Suprapubic skin (tissue), 4 donors: ENCODE measurements at places on chromosomes 3 and 15. TPM values are rescaled to one million over a fixed set of nuclear protein-coding genes. Genes with fewer than 3 reads are reported as not detected.

DNA sequence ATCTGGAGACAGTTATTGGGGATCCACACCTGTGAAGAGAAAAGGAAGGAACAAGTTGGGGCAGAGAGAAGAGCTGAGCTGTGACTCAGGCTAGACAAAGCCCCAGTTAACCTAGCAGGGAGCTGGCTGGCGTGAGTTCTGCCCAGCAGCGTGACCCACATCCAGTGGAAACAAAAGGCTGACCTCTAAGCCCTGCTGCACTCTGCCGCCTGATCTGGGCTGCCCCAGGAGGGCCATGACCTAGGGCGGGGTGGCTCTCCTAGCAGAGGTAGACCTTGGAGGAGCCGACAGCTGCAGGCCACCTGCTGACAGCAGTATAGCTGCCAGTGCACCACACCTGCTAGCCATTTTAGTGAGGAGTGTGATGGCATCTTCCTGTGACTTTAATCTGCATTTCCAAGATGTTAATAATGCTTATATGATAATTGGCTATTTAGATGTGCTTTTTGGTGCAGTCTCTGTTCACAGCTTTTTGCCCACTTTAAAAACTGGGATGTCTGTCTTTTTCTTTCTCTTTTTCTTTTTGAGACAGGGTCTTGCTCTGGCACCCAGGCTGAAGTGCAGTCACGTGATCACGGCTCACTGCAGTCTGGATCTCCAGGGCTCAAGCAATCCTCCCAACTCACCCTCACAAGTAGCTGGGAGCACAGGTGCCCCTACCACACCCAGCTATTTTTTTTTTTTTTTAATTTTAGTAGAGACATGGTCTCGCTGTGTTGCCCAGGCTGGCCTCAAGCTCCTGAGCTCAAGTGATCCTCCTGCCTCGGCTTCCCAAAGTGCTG, 78.1 kb downstream of the LSM3 start:
- H3K27me3 ChIP-seq, result no peaks in the 10 kb centered on the region
- no peak overlapping the region for H3K4me3 ChIP-seq
- peaks cover 29% of the 10 kb centered on the region for H3K4me1 ChIP-seq
- no peaks in the 10 kb centered on the region for H3K36me3 ChIP-seq
- H3K27ac ChIP-seq, result no peak overlapping the region
- no peak for DNase-seq

DNA sequence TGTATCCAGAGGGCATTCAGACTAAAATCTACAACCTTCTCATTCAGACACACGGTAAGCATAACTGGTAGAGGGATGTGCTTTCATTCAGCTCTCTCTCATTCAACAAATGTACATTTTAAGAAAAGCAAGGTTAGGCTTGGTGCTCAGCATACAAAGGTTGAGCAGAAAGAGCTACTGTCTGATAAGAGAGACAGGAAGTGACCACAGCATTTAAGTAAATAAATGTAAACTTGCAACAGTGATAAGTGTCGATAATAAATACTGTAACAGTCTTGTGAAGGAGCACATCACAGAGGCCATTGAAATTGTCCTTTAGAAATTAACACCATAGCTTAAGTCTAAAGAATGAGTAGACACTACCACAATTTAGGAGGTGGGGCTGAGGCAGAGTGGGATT, 3.4 kb downstream of the CD96 start:
- no peak for DNase-seq
- no peaks in the 10 kb centered on the region for H3K36me3 ChIP-seq
- no peaks in the 10 kb centered on the region for H3K4me1 ChIP-seq
- H3K4me3 ChIP-seq, result no peak overlapping the region
- no peak overlapping the region for H3K27ac ChIP-seq
- no peaks in the 10 kb centered on the region for H3K27me3 ChIP-seq

DNA sequence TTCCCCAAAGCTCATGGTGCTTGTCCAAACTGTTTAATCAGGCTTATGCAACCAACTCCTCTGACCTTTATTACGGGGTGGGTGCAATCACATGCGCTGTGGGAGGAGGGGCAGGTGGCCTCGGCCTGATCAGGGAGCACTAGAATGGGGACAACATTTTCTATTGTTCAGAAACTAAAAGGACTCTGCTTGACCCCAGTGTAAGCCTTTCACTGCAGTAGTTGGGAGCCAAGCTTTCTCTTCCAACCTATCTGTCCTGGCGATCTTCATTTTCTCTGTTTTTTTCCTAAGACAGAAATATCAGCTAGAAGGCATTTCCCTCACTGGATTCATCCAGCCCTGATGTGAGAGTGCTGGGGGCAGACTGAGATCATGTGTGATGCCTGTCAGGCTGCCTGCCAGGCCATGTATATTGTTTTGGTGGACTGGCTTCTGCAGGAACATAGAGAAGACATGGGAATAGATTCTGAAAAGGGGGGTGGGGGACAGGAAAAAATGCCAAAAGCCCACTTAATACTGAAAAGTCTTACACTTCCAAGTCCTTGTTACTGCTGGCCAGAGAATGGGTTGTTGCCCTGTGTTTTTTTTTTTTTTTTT, 627.0 kb upstream of the TBL1XR1 start:
- peak overlapping the region; percentile 61 for H3K27ac ChIP-seq
- no peak overlapping the region for H3K4me3 ChIP-seq
- no peaks in the 10 kb centered on the region for H3K36me3 ChIP-seq
- DNase-seq, result peak; percentile 70

DNA sequence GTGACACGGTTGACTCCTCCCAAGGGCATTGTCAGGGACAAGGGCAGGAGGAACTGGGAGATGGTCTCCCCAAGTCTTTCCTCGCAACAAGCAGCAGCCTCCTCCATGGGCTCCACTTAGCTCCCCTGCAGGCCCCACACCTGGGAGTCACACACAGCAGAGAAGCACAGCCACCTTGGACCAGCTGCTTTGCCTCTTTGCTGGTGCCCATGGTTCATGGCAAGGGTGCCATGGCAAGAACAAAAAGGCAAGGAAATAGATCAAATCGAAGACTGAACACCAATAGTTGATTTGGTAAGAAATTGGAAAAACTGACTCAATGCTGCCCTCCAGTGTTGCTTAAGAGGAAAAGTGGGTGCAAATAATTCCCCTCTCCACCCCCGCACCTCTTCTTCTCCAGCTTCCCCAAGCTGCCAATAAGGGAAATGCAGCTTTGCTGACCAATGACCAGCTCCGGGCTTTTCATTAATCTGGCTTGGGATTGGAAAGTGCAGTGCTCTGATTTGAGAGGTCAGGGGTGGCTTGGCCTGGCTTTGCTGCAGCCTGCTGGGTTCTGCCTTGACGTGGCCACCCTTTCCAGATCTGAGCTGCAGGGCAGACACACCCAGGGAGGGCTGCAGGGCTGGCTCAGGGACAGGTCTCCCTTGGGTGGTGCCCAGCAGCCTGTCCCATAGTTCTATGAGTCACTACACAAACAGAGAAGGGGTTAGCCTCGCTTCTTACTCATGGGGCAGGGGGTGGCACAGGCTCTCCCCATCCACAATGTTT, 162.0 kb downstream of the KLF13 start:
- no peaks in the 10 kb centered on the region for H3K27me3 ChIP-seq
- H3K27ac ChIP-seq, result peak overlapping the region; percentile 70
- peak; percentile 78 for DNase-seq
- H3K4me1 ChIP-seq, result peaks cover 60% of the 10 kb centered on the region

DNA sequence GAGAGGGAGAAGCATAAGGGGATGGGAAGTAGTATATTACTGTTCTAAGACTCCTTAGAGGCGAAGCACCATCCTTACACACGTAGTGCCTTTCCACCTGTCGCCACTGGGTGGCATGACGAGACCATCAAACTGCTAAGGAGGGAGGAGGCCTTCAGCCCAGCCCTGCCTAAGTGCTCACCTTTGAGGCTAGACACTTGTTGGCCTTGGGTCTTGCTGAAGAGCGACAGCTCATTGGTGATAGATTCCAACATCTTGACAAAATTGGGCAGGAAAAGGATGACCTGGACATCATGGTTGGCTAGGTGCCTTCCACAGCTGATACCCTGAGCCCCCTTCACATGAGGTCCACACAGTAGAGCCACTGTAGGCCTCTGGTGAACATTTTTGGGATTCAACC, 19.6 kb downstream of the CLK3 start:
- no peak overlapping the region for H3K27ac ChIP-seq
- no peak for DNase-seq
- H3K27me3 ChIP-seq, result no peaks in the 10 kb centered on the region
- no peak overlapping the region for H3K4me3 ChIP-seq
- no peaks in the 10 kb centered on the region for H3K4me1 ChIP-seq
- H3K36me3 ChIP-seq, result peaks cover 91% of the 10 kb centered on the region

DNA sequence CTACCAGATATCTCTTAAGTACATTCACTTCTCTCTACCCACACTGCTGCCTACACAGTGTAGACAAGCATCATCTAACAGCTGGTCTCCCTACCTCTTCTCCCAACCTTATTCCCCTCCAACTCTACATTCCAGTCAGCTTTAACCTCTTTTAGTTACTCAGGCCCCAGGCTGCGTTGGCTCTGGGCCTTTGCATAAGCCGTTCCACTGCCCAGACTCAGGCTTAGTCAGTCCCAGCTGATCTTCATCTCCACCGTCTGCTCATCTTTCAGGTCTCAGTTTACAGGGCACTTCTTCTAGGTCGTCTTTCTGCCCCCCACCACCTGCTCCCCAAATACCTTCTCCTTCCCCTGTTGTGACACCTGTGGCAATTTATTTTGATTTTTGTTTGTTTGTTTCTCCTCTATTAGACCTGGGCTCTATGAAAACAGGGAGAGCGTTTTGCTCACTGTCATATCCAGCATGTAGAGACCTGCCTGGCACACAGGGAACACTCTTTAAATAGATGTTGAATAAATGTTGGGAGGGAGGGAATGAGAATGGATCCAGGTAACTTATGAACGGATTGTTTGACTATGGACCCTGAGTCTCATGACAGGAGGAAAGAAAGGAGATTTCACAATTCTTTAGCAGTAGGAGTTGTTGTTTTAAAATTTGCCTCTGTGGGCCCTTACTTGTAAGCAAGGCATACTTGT, 11.1 kb downstream of the SLC27A2 start:
- no peak for DNase-seq
- H3K27me3 ChIP-seq, result no peaks in the 10 kb centered on the region
- no peak overlapping the region for H3K27ac ChIP-seq
- no peak overlapping the region for H3K4me3 ChIP-seq
- no peaks in the 10 kb centered on the region for H3K36me3 ChIP-seq

DNA sequence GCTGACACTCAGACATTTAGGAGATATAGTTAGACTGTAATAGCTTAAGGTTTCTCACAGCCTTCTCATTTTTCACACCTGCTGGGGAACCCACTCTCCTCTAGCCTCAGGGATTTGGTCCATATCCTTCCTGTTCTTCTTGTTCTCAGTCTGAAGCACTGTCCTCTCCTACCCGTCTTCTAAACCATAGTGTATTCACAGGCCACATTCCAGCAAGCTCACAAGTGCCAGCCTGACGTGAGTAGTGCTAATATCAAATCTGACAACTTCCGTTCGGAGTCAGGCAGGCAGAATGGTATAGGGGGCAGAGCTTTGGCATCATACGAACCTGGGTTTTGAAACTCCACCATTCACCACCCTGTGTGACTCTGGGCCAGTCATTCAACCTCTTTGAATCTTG, 6.9 kb upstream of the CA12 start:
- H3K36me3 ChIP-seq, result no peaks in the 10 kb centered on the region
- no peaks in the 10 kb centered on the region for H3K27me3 ChIP-seq
- H3K4me1 ChIP-seq, result peaks cover 16% of the 10 kb centered on the region
- no peak for DNase-seq

GRCh38 chr3:134104031-134104430, 74.3 kb upstream of the SLCO2A1 start:
- DNase-seq, result no peak
- H3K27ac ChIP-seq, result no peak overlapping the region
- no peak overlapping the region for H3K4me3 ChIP-seq
- no peaks in the 10 kb centered on the region for H3K4me1 ChIP-seq
- no peaks in the 10 kb centered on the region for H3K27me3 ChIP-seq
- no peaks in the 10 kb centered on the region for H3K36me3 ChIP-seq

DNA sequence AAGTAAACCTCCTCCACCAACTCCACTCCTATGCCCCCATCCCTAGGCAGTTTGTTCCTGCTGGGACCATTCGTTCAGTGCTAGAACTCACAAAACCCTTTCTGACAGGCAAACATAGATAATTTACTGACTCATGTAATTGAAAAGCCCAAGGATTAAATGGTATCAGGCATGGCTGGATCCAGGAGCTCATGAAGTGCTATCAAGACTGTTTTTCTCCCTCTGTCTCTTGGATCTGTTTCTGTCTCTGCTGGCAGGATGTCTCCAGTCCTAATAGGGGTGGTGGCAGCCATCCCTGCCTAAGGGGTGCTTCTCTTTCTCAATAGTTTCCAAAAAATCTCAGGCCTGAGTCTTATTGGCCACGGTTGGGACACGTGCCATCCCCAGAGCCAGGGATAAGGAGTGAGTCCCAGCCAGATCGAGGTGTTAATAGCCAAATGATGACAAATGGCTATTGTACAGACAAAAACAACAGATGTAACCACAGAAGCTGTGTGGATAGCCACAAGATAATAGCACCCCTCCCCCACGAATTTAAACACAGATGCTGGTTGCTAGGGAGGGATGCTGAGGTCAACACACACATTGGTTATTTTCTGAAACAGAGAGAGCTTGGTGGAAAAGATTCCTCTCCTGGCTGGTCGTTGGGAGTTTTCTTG, 168.6 kb downstream of the SHQ1 start:
- H3K27me3 ChIP-seq, result no peaks in the 10 kb centered on the region
- H3K27ac ChIP-seq, result no peak overlapping the region
- no peaks in the 10 kb centered on the region for H3K36me3 ChIP-seq
- H3K4me3 ChIP-seq, result no peak overlapping the region
- peaks cover 15% of the 10 kb centered on the region for H3K4me1 ChIP-seq

Gene GOLGA6D
- not detected for total RNA-seq
